ENCODE measurements at places on chromosomes 5 and 9.

GRCh38 chr9:71662082-71662481, 106.2 kb downstream of the CEMIP2 start:
- no peak for DNase-seq

- no peak for DNase-seq
Measured at GRCh38 chr9:93776256-93776655, 178.9 kb downstream of the BARX1 start.

DNA sequence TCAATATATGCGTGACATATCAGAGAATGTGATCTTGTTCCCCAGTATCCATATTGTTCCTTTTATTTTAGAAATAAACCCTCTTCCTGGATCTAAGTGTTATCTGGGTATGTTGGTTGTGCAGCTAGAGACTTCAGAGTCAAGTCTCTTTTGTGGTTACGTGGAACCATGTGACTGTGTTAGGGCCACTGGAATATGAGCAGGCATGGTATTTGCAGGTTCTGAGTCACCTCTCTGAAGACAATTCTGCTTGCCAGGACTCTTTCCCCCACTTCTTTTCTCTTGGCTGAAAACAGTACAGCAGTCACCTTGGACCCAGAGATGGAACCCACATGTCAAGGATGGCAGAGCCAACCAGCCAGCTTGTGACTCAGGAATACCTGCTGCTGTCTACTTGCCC, 59.7 kb downstream of the ATP10B start:
- DNase-seq: no peak

DNA sequence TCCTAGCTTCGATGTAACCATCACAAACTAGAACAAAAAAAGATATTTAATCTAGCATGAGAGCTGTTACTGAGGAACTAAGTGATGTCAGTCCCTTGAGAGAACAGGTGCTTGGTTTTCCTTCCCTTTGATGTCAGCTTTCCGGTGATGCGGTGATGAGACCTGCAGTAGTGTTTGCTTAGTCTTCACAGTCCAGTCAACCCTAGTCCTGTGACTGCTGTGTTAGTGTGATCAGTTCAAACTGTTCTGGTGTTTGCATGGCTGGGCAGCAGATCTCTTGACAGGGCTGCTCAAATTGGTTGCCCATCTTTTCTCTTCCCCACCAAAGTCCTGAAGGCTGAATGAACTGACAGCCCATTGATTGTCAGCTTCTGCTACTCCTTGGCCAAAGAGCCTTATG, 608.6 kb upstream of the DAB2 start:
- no peak for DNase-seq
